ENCODE measurements at places on chromosomes 3 and 15.

GRCh38 chr3:188658606-188659005, 504.6 kb downstream of the LPP start:
- no peak for DNase-seq

- DNase-seq = no peak
These were observed 39.9 kb downstream of the IFT57 start for GRCh38 chr3:108182339-108182738.

GRCh38 chr3:143287403-143287802, 167.8 kb downstream of the CHST2 start:
- DNase-seq = no peak

DNA sequence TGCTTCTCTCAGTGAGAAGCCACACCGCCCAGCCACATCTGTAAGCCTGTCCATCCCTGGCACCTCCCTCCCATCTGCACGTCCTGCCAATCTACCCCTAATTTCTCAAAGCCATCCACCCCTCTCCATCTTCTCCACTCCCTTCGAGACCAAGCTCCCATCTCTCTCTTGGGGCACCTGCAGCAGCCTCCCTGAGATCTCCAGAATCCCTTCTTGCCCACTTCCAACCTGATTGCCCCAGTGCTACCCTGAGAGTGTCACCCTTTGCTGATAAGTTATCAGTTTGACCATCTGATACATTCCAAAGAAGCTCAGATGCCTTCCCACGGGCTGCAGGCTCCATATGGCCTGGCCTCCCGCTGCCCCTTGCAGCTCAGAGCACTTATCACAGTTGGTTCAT, 496.1 kb downstream of the SHQ1 start:
- DNase-seq = no peak

- no peak for DNase-seq
These were observed 222.3 kb downstream of the ZMAT3 start for GRCh38 chr3:178849199-178849910.

- DNase-seq = no peak
These were observed 44.5 kb downstream of the LRRFIP2 start for GRCh38 chr3:37129871-37130270.

DNA sequence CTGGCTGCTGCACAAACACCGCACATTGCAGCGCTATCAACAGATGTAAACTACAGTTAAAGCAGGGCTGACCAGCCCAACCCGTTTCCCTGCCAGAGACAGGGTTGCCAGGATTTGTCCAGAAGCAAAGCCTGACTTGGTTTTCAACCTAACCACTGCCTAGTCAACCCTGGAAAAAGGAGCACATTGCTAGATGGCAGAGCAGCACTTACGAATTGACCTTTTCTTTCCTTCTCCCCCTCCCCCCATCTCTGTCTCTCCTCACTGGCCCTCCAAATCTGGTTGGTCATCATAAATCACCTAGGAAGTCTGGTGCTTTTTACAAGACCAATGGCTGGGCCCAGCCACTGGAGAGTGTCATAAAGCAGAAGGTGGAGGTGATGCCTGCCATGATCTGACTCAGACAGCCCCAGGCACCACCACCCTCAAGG, 51.3 kb downstream of the ABCC5 start:
- DNase-seq = no peak
